ENCODE measurements at places on chromosomes 3 and 15. TPM values are rescaled to one million over a fixed set of nuclear protein-coding genes. Genes with fewer than 3 reads are reported as not detected.

The CYFIP1 gene
- total RNA-seq = 144 TPM

The SEMA4B gene
- total RNA-seq = 6.9 TPM

The P3H2 gene
- total RNA-seq = 74.4 TPM

The PYDC2 gene
- total RNA-seq = not detected

The DUOXA1 gene
- not detected for total RNA-seq

The LEKR1 gene
- 0.56 TPM for total RNA-seq

The RARB gene
- 1.4 TPM for total RNA-seq

The GPR62 gene
- total RNA-seq = not detected

The POPDC2 gene
- total RNA-seq = under 0.01 TPM

The SCAPER gene
- 9.7 TPM for total RNA-seq

The GALNT15 gene
- 14.7 TPM for total RNA-seq

The UPK1B gene
- 0.28 TPM for total RNA-seq

The SERPINI2 gene
- total RNA-seq = not detected

The SAXO2 gene
- not detected for total RNA-seq

The TTLL13 gene
- not detected for total RNA-seq

The PRRT3 gene
- total RNA-seq = 1.4 TPM

The SNRPA1 gene
- total RNA-seq = 37.1 TPM

The GOLGA8H gene
- not detected for total RNA-seq
